ENCODE measurements at places on chromosomes 1 and 21.

- DNase-seq: no peak
Measured at GRCh38 chr1:201186192-201186591, 4.4 kb upstream of the IGFN1 start.

DNA sequence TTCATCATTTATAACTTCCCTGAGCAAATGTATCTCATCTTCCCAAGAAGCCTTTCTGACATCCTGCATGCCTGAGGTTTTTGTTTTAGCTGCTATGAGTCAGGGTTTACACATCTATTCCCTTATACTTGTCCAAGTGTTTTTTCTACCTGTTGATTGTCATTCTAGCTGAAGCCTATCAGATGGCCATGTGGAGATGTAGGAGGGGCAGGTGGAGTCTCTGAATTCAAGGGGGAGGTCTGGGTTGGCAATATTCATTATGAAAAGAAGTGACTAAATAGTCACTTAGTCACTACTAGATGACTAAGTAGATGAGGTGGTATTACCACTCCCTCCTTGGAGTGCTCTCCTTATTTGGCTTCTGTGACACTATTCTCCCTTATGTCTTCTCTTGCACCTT lies 52.4 kb downstream of the XCL1 start:
- no peak for DNase-seq

DNA sequence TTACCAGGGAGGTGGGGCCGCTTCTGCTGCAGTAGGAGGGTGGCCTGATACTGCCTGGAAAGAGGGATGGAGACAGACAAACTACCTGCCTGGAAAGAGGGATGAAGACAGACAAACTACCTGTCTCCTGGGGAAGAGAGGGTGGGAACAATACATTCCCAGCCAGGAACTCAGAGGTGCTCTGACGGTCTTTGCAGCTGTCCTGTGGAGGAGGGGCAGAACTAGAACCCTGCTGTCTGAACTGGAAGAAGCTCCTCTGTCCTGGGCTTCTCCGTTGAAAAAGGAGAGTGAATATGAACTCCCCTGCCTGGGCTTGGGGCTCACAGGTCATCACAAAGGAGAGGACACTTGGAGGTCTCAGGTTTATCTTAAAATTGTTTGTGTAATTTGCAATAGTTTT lies 40.3 kb upstream of the ETV3 start:
- no peak for DNase-seq

DNA sequence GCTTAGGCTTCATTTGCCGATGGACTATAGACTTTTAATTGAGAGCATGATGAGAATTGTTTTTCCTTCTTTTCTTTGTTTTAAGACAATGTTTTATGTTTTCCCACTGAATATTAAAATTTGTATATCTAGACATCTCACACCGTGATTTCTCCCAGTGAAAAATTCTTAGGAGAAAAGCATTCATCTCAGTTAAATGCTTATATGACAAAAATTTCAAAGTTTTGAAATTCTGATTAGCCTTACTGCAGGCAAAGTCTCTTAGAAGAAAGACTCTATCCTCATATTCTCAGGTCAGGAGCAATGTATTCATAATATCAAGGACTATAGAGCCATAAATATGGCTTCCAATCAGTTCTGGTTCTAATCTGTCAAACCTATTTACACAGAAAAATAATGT lies 2085.0 kb downstream of the NCAM2 start:
- no peak for DNase-seq

GRCh38 chr21:39597595-39597994 lies 15.1 kb upstream of the B3GALT5 start:
- DNase-seq: no peak

DNA sequence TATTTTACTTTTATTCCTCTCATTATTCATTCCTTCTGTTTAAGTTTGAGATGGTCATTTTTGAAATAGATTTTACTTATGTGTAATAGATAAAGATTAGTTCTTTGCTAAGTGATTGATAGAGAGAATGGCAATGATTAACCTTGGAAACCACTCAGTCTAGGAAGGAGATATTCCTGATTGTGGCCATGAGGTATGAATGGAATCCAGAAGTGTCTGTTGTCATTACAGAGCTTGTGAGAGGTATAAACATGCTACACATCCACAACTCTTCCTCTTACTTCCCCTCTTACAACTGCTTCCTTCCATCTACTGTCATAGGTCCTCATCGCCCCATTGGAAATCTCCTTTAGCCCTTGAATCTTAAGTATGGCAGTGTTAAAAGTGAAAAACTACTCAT lies 988.8 kb upstream of the B3GALT2 start:
- no peak for DNase-seq

- DNase-seq: no peak
Measured at GRCh38 chr1:198943484-198944187, 304.8 kb downstream of the PTPRC start.

DNA sequence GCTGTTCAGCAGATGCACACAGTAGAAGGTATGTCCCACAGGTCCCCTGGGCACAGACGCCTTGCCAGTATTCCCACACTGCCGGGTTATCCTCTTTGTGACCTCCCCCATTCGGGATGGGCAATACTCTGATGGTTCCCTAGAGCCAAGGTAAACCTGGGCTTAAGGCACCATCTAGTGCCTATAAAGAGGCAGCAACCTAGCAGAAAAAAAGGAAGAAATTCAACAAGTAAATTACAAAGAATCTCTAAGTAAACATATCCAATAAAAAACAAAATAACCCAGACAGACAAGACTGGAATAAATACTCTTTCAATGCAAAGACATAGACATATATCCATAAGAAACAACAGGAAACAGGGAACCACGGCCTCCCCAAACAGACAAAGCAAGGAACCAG lies 39.4 kb downstream of the HSF2BP start:
- DNase-seq: no peak

GRCh38 chr1:115090540-115090939 lies 1.2 kb upstream of the TSPAN2 start:
- no peak for DNase-seq

DNA sequence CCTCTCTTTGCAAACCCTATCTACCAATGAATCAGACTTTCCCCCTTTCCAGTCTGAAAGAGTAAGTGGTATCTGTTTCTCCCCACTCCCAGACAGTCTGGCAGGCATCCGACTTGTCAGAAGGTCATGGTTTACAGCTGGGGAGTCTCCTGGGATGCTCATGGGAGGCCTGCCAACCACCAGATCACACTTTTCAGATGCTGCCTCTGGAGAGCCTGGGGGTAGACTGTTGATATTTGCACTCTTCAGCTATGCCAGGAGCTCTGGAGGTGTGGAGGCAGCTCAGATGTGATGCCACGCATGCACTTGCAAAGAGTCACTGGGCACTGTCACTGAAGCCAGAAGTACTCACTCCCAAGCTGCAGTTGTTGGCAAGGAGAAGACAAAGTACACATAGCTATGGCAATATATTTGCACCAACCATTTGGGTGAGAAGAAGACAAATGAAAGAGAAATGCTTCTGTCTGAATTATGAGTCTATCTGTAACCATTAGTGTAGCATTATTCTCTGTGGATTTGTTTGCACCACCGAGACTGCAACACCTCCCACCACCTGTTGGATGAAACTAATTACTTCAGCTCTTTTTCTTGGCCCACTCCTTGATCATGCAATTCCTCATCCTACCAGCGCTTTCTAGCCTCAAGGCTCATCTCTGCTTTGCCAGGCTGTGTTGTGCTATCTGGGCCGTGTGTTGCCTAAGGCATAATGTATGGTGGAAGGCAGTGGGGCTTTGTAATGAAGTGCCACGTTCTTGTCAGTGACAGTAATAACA lies 133.0 kb upstream of the SPAG17 start:
- DNase-seq: no peak

- no peak for DNase-seq
Measured at GRCh38 chr1:18537386-18538306, 56.9 kb downstream of the KLHDC7A start.

DNA sequence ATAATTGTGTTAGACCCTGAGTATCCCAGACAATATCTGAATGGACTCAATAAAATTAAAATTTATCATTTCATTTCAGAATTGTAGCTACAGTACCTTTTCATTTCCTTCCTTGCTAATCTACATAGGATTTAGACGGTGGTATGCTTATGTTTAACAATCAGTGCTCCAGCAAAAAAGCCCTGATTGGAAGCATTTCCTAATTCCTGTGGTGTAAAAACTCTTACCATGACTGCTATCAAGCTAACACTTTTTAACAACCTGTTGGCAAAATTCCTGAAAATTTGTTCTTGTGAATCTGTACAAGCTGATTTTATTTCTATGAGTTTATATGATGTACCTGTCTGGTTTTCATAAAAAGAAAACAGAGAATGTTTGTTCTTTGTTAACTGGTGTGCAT lies 5.2 kb upstream of the FNBP1L start:
- DNase-seq: no peak

DNA sequence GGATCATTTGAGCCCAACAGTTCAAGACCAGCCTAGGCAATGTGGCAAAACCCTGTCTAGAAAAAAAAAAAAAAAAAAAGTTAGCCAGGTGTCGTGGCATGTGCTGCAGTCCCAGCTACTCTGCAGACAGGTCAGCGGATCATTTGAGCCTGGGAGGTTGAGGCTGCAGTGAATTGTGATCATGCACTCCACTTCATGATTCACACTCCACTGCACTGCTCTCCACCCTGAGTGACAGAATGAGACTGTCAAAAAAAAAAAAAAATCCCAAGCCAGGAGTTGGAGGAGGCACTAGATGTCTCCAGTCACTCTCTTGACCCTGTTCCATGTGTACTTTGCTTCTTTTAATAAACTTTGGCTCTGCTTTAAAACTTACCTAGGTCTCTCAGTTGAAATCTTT lies 51.0 kb upstream of the OLFM3 start:
- no peak for DNase-seq

- no peak for DNase-seq
Measured at GRCh38 chr1:82317671-82318070, 516.9 kb downstream of the ADGRL2 start.

DNA sequence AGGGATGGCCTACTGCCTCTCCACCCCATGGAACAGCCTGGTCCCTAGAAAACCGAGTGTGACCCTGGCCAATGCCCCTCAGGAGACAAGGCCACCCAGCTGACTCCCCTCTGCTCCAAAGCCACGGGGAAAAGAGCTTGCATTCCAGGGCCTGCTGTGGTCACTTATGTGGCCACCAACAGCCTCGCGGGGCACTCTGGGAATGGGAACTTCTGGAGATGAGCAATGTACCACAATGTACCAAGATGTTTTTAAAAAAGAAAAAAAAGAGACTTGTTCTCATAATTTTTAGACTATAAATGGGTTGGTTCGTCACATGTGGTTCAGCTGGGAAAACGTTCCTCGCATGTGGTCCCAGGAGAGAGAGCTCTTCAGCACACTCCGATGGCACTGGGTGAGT lies 62.8 kb downstream of the SLC66A1 start:
- no peak for DNase-seq

DNA sequence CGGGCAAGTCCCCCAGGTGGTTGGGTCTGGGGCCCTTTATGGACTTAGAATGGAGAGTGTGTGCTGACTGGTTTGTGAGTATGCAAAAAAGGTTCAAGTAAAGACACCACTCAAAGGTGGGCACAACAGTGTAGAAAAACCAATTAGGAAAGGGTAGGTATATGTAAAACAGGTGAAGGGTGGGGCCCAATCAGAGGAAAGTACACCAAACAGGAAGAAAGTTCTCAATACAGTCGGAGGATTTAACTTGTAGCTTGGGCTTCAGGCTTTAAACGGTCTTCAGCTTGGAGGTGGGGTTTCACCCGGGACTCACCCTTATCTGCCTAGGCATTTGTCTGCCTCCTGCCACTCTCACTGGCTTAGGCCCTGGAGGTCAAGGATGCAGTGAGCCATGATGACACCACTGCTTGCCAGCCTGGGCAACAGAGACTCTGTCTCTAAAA lies 6.8 kb upstream of the PUM1 start:
- no peak for DNase-seq

GRCh38 chr1:7960165-7960564 lies 1.3 kb upstream of the PARK7 start:
- DNase-seq: no peak

- no peak for DNase-seq
Measured at GRCh38 chr1:7384679-7385078, 386.4 kb upstream of the VAMP3 start.

GRCh38 chr21:17446737-17447136 lies 66.1 kb upstream of the CXADR start:
- DNase-seq: no peak

DNA sequence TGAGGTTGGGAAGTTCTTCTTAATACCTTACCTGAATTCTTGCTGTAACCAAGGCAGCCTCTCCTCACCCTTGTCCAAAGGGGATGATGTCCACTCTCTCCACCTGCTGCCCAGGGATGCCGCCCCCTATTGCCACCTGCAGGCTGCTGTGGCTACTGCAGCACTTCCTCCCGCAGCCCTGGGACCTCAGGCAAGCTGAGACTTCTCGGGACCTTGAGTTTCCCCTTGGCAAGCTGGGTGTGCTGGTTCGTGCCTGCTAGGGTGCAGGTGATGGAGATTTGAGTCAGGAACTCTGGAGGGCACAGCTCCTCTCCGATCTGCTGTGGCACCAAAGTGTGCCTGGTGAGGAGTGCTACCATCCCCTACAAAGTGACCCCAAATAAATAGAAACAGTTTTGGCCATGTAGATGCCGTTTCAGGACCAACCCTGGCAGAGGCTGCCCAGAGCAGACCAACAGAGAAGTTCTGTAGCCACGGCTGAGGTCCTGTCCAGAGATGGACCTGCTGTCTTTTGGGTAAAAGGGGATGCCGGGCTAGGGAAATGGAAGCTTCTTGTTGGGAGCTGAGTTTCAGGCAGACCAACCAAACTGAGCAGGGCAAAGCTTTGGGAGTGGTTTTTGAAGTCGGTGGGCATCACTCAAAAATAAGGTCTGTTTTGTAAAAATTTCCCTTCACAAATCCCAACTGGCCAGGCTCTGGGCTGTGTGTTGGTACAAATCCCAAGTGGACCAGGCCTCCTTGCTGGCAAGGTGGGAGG lies 31.7 kb downstream of the RUNX3 start:
- peak; percentile 72 for DNase-seq

DNA sequence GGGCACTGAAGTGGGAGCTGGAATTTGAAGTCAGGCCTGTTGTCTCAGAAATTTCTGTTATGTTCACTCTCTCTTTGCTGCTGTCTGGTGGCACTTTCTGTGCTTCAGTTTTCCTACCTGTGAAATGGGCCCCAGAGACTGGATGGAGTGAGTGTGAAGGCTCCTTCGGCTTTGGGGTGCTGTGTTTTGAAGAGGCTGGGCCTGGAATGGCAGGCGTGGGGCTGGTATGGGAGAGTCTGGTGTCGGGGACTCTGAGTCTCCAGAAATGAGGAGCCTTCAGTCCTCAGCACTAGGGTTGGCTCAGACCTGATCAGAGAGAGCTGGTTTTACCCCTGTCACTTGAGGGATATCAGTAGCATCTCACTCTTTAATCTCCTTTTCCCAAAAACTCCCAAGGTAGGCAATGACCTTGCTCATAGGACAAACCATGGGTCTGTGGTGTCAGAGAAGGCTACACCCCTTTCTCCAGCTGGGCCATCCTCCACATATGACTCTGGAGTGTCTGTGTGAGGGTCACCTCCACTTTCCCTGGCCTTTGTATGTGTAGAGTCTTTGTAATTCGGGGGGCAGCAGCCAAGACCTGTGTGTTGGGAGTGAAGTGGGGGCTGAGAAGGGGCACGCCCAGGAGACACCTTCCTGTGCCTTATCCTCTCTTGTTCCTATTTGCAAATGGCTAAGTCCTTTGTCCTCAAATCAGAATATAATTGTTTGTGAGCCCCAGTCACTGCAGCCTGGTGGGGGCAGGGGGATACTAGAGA lies 279.9 kb downstream of the PTPRU start:
- DNase-seq: no peak
